ENCODE measurements at places on chromosomes 12 and 14. TPM values are rescaled to one million over a fixed set of nuclear protein-coding genes. Genes with fewer than 3 reads are reported as not detected.

Gene TMX1
- total RNA-seq: 39.7 TPM

Gene RNASE7
- total RNA-seq: 87.2 TPM

Gene ANKS1B
- 1.3 TPM for total RNA-seq

Gene SMCO3
- total RNA-seq: not detected

Gene AMDHD1
- 0.67 TPM for total RNA-seq

Gene IFNG-AS1
- total RNA-seq: not detected

Gene NTN4
- 38.6 TPM for total RNA-seq

Gene NEUROD4
- not detected for total RNA-seq

Gene C12orf42
- total RNA-seq: not detected

Gene RNF212B
- not detected for total RNA-seq

Gene CD27
- not detected for total RNA-seq

Gene NYNRIN
- 1.3 TPM for total RNA-seq

Gene CARMIL3
- total RNA-seq: 0.17 TPM

Gene CCDC60
- total RNA-seq: not detected

Gene ALX1
- not detected for total RNA-seq

Gene RNASE1
- total RNA-seq: not detected

Gene HOXC6
- total RNA-seq: 1.7 TPM

Gene GPR68
- not detected for total RNA-seq

Gene NDUFA9
- total RNA-seq: 37.8 TPM

Gene TAS2R42
- total RNA-seq: not detected

Gene TAS2R19
- 6.8 TPM for total RNA-seq

Gene GUCY2C
- not detected for total RNA-seq

Gene ADGRD1
- total RNA-seq: not detected

Gene ACSS3
- not detected for total RNA-seq

Gene FITM1
- 0.33 TPM for total RNA-seq

Gene MIP
- total RNA-seq: not detected

Gene CELA1
- total RNA-seq: not detected

Gene BTBD7
- total RNA-seq: 41.0 TPM

Gene ABCC9
- total RNA-seq: under 0.01 TPM

Gene ZDHHC22
- total RNA-seq: not detected

Gene OTOGL
- total RNA-seq: 0.17 TPM

Gene CMTM5
- not detected for total RNA-seq

Gene DNAAF2
- 7.9 TPM for total RNA-seq

Gene SLC39A2
- total RNA-seq: not detected

Gene CLEC2A
- not detected for total RNA-seq

Gene GOLGA5
- total RNA-seq: 48.5 TPM

Gene PTGER2
- 2.8 TPM for total RNA-seq

Gene KITLG
- total RNA-seq: 45.3 TPM

Gene TCP11L2
- total RNA-seq: 62.2 TPM

Gene IFT81
- total RNA-seq: 11.8 TPM

Gene TMEM30B
- total RNA-seq: 33.7 TPM

Gene DNAH10
- total RNA-seq: 0.50 TPM

Gene OR4M1
- total RNA-seq: not detected

Gene KRAS
- total RNA-seq: 23.2 TPM

Gene PTPRQ
- 0.17 TPM for total RNA-seq

Gene MMP17
- total RNA-seq: 5.5 TPM

Gene MYBPC1
- total RNA-seq: not detected

Gene DENR
- 42.5 TPM for total RNA-seq

Gene COX8C
- not detected for total RNA-seq

Gene BICDL1
- 12.7 TPM for total RNA-seq

Gene CLEC4A
- total RNA-seq: 0.17 TPM

Gene ARPC3
- 318 TPM for total RNA-seq

Gene GRIN2B
- total RNA-seq: not detected

Gene AVPR1A
- not detected for total RNA-seq

Gene TAS2R9
- total RNA-seq: not detected
